CD8-positive, alpha-beta memory T cell (primary cell): ENCODE measurements at places on chromosomes 3 and 15.

GRCh38 chr3:15041950-15042349 lies 23.2 kb downstream of the MRPS25 start:
- no peak for DNase-seq

DNA sequence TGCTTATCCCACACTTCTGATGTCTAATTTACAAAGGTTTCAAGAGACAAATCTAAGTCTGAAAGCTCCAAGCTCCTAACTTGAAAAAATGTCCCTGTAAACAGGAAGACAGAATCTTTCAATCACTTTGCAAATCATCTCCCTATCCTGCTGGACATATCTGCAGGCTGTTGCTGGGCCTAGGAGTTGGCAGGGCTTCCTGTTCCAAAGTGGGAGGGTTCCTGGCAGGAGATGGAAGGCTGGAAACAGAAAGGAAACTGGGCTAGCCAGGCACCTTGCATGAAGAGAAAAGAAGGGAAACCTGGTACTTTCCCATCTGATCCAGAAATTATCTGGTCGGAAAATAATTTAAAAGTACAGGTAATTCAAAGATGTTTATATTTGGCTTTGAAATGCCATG lies 227.3 kb upstream of the IL12A start:
- no peak for DNase-seq

DNA sequence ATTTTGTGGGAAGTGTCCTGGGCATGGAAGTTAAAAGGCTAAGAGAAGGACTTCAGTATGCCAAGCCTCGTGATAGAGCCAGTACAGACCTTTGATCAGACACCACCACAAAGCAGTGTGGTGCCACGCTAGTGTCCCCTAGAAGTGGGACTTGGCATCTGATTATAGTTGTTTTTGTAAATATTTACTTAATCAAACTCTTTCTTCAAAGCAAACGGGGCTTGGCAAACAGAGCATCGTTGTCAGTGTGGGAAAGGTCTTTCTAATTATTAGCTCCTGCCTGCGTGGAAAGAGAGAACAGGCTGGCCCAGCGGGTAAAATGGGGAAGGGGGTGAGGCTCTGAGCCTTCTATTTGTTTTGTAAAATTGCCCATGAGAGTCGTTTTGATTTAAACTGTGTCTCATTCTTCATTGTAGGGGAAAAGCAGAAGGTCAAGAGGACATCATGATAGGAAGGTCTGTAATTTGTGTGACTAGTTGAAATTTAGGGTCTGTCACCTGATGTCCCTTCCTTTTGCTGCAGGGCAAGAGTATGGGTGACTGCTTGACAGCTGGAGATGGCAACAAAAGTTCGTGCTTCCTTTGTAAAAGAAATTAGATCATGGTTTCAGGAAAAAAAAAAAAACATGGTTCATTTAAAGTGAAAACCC lies 105.0 kb downstream of the IQCH start:
- no peak for DNase-seq

DNA sequence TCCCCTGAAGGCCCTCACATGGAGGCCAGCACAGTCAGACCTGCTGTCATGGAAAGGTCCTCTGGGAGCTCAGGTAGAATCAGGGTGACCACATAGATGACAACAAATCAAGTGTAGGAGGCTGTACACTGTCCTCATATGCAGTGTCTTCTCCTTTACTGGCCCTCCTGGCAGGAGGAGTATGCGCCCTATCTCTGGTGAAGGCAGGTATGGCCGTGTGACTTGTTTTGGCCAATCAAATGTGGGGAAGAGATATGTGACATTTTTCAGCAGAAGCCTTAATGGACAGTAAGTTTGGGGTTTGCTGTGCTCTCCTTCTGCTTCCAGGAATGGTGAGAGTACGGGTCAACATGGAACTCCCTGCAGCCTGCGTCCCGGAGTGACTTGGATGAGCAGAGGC lies 69.9 kb downstream of the RHCG start:
- no peak for DNase-seq

DNA sequence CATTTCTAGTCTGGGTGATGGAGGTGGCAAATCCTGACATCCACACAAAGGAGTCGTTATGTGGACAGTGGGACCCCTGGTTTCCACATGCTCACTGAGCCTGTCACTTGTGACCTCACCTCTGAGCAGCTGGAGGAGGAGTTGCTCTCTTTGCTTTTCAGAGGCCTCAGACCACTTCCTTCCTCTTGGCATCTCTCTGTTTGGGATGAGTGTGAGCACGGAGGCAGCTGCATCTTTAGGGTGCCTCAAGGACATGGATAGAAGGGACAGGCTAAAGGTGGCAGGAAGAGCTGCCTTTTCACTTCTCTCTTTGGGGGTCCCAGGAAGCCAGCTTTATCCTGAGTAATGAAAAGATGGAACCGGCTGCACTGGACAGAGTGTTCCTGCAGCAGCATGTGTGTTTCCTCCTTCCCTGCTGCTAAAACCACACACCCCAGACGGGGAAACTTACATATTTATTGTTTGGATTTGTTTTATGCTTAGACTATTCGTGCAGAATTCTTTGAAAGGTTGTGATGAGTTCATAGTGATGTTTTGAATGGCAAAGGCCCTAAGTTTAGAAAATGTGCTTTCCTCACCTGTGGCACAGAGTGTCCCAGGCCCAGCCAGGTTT lies 31.8 kb downstream of the GPR171 start:
- DNase-seq = peak; percentile 42

- DNase-seq = no peak
Measured at GRCh38 chr3:81998907-81999306, 237.5 kb upstream of the GBE1 start.

- no peak for DNase-seq
Measured at GRCh38 chr15:58115692-58116091, 22.5 kb upstream of the AQP9 start.

DNA sequence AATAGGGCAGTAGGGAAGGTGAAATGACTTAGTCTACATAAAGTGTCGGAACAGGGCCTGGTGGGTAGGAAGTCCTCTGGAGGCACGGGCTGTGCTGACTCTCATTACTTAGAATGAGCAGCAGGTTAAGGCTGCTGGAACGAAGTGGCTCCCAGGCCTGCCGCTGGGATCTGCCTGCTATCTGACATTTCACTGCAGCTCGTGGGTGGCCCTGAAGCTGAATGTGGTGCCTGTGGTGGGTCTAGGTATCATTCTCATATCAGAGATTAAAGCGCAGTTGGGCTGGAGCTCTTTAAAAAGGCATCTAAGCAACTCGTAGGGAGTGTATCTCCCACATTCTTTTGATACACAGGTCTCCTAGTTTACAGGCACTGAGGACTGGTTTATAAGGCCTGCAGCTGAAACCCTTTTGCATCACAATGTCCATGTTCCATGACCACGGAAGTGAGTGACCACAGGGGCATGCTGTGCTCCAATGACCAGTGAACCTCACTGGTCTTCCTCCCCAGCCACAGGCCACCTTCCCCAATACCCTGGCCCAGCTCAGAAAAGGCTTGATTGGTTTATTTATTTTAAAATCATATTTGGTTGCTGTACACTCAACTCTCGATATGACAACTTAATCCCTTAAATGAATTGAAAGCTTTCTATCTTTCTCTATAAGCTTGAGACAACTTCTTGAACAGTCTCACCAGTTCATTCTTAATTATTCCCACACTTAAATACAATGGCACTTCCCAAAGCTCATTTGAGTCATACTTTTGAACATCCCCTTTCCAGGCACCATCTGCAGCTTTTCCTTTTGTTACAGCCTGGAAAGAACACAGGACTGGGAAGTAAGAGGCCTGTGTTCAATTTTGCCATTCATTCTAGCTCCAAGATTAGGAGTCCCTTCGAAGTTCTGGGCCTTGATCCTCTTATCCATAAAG lies 19.0 kb downstream of the ADAMTS9 start:
- DNase-seq = no peak

DNA sequence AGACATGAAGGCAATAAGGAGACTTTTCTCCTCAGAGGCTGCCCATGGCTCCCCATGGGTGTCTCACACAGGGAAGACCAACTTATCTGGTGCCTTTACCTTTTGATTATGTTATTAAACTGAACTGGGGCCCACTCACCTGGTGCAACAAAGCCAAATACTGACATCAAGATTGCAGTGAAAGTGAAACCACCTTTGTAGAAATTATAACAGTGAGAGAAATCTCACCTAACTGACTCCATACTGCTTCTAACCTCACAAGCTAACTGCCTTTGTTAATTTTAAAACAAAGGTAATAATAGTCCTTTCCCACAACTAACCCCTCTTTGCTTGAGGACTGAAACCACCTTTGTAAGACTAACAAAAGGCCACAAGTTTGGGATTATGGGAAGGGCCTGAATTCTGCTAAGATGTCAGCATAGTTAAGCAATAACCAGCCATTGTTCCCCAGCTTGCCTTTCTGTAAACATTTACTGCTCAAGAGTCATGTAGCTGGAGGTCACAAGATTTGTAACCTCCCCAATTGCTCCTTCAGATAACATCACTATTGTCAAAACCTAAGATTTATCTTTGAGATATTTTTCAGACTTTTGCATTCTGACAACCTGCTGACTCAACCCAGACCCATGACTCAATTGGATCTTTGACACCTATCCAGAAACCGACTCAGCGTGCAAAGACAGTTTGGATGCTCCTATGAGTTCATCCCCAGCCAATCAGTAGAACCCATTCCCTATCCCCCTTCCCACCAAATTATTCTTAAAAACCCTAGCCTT lies 420.3 kb upstream of the CFAP20DC start:
- no peak for DNase-seq

- DNase-seq = no peak
Measured at GRCh38 chr3:38834110-38834509, 18.1 kb upstream of the SCN10A start.

- DNase-seq = no peak
Measured at GRCh38 chr3:193732391-193732790, 139.4 kb downstream of the OPA1 start.

DNA sequence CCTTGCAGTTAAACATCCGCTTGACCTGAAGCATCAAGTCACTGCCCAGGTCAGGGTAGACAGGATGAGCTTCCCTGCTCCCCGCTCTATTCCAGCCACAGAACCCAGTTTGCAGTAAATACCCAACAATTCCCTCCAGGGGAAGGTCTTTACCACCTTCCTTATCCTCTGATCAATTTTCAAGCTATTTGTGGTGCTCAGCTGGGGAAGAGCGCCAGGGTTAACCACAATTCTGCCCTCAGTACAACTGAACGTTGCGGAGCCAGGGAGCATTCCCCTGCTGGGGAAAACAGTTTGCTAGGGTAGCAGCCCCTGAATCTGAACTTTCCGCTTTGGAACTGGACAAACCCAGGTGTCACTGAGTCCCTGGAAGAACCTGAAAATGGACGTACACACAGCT lies 28.5 kb downstream of the RBPMS2 start:
- DNase-seq = no peak

GRCh38 chr3:131794766-131795388 lies 239.9 kb downstream of the CPNE4 start:
- DNase-seq = no peak

DNA sequence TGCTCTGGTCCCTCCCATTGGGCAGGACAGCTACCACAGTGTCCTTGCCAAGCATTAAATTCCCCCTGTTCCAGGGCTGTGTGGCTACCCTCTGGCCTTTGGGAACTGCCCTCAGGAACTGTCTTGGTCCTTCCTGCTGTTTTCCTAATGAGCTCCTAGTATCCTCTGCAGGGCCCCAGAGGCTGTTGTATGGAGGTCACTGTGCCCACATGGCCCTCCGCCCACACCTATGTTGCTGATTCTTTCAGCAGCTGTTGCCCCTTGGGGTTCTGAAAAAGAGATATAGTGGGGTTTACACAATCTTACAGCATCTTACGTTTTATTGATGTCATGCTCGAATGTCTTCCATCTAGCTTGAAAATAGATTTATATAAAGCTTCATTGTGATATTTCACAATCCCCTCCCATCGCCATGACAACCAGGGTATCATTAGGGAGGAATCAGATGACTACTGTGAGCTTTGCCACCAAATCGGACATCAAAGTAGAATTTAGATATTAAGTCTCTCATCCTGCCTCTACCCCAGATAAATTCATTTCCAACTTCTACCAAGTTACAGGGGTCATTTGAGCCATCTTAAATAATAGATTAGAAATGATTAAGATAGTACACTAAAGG lies 97.1 kb upstream of the NR2E3 start:
- no peak for DNase-seq

DNA sequence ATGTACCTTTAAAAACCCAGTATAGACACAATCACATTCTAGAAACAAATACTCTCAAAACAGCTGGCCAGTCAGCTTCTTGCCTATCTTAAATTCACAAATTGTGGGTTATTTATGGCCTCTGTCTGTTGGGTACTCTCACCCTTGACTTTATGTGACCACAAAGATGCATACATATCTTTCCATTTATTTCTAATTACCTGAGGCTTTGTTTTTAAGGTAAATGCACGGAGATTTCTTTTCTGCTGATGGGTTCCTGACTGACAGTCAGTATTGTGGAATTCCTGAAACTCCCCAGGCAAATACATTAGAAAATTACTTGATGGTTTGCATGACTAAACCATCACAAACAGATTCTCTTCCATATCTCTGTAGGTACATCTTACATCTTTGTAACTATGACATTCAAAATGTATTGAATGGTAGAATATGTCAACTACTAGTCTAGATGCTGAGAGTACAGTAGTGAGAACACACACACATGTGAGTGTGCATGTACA lies 107.7 kb downstream of the EDEM1 start:
- DNase-seq = no peak

DNA sequence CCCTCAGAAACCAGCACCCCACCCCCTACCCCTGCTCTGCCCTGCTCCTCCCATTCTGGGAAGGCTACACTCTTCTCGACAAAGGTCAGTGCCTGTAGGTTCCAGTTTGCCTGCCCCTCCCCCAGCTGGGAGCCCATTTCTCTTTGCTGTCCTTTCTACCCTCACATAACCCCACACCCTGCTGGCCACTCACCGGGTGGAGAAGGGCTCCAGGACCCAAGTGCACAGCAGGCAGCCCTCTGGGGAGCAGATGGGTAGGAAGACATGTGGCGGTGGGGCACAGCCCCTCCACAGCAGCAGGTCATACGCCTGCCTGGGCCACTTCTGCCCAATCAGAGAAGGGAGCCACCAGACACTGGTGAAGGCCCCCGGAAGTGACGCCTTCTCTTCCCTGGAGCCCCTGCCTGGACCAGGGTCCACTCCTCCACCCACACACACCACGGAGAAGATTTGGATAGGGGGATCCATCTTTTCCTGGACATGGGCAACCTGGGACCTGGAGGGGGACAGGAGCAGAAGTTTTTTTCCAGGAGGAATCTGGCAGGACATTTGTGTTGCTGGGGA lies at the start of gene THPO:
TSS of gene THPO (minus strand) at position 326 of the 564 bp plus-strand sequence. CDS start 1,948 bp downstream, outside the sequence.
- DNase-seq = no peak

DNA sequence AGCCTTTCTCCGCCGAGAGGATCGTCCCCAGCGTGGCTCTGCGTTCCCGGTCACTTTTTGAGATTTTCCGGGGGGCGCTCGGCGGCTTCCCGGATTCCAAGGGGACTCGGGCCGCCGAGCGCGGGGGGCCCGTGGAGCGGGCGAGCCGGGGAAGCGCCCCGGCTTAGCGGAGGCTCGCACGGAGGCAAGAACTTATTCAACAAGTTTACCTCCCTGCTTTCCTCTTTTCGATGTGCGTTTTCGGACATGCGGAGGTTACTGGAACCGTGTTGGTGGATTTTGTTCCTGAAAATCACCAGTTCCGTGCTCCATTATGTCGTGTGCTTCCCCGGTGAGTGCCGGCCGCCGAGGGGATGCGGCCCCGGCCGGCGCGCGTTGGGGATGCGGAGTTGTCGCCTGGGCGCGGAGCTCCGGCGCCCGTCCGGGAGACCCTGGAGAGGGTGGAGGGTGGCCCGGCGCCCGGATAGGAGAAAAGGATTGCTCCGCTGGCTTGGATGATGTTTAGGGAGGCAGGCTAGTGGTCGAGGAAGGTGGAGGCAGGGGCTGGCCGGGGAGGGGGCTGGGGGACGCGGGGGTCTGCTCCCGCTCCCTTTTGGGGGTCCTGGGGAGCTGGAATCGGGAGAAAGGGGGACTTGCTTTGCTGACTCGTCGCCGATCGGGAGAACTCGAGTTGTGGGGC lies 810 bp downstream of the PTPRG start:
- DNase-seq = no peak
